Stimulated activated CD4-positive, alpha-beta T cell treated with anti-CD3 and anti-CD28 coated beads, Interleukin-15, amount 100 ng/mL, for 48 hours (primary cell): ENCODE measurements at places on chromosomes 4 and X.

GRCh38 chr4:137861682-137862081 lies 329.4 kb upstream of the PCDH18 start:
- DNase-seq, result no peak

- no peak for DNase-seq
Measured at GRCh38 chrX:154323537-154323936, 27.9 kb downstream of the TKTL1 start.

DNA sequence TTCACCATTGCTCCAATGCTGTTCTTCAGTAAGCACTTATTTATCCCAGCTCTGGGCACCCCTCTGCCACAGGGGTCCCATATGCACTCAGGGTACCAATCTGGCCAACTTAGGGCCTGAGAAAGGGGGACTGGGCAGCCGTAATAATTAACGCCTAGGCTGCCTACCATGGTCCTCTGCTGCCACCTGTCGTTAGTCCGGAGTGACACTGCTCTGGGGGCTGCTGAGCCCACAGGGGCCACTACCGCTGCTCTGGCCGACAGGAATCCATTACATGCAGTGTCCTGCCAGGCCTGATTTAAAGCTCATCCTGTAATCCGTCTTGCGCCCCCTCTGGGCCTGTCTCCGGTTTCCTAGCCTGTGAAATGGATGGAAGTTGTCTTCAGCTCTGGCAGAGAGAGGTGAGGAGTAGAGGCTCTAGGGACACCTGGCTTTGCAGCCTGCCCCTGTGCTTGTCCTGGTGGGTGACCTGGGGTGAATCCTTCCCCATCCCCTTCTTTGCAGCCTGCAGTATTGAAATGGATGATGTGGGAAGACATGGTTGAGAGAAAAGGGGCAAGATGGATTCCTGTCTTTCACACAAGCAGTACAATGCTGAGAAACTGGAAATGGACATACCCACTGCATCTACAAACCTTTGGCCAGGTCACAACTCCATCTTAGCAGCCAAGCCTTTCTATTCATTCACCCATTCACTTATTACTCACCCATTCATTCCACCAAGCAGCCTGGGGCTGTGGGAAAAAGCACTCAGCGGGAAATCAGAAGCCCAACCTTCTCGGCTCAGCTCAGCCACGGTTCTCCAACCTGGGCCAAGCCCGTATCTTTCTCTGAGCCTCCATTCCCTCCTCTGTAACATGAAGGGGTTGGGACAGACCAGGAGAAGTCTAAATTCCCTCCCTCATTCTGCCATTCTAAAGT lies 116.3 kb upstream of the NALF2 start:
- DNase-seq, result peak; percentile 16

GRCh38 chr4:103478734-103479133 lies 241.1 kb downstream of the TACR3 start:
- DNase-seq, result no peak

DNA sequence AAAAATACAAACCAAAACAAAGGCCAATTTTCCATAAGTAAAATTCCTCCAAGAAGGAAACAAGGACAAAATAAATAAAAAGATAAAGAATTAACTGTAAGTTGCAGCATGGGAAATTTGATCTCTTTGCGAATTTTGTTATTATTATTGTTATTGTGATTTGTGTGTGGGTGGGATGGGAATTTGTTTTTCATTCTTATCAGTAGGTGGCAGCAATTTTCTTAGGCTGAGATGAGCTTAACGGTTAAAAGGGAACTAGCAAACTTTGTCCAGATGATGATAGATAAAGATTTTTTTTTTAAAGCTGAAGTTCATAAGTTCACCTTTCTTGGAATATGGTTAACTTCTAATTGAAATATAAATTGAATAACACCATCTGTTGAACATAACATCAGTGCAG lies 83.2 kb upstream of the IL1RAPL2 start:
- no peak for DNase-seq

DNA sequence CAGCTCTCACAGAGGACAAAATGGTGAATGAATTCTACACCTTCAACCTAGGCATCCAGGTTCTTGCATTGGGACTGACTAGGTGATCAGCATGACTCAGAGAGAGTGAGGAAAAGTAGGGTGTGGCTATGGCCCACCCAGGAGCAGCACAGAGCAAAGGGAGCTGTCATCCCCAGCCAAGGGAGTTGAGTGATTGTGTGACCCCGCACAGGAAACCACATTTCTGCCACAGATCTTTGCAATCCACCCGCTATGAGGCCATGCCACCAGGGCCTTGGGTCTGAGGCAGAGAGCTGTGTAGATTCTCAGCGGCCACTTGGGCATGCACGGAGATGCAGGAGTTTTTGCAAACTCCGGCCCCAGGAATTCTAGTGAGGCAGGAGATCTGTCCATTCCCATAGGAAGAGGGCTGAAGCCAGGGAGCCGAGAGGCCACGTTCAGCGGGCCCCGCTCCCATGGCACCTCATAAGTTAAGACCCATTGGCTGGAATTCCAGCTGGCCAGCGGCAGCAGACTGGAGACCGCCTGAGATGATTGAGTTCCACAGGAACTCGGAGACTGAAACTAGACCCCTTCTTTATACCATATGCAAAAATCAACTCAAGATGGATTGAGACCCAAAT lies 75.9 kb downstream of the NAA11 start:
- no peak for DNase-seq

GRCh38 chrX:154596290-154596929 lies 11.5 kb downstream of the CTAG1A start:
- no peak for DNase-seq

- DNase-seq, result no peak
Measured at GRCh38 chrX:119999087-119999634, 55.6 kb upstream of the NKAP start.

GRCh38 chr4:184016759-184017668 lies 111.9 kb downstream of the STOX2 start:
- DNase-seq, result no peak

DNA sequence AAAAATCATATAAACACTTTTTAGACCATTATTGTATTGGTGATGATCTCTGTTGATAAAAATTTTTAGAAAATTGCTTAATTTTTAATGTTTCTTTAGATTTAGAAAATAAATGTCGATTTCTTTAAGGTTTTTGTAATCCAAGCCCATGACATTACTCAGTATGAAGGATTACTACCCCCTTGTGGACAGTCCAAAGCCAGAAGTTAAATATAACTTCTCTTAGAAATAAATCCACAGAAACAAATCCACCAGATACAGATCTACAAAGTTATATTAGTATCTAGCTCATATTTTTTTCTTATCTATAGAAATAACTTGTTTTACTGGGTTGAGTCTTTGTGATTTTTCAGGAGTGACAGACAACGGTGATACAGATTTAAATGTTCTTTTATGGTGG lies 18.9 kb downstream of the TIFA start:
- DNase-seq, result no peak

DNA sequence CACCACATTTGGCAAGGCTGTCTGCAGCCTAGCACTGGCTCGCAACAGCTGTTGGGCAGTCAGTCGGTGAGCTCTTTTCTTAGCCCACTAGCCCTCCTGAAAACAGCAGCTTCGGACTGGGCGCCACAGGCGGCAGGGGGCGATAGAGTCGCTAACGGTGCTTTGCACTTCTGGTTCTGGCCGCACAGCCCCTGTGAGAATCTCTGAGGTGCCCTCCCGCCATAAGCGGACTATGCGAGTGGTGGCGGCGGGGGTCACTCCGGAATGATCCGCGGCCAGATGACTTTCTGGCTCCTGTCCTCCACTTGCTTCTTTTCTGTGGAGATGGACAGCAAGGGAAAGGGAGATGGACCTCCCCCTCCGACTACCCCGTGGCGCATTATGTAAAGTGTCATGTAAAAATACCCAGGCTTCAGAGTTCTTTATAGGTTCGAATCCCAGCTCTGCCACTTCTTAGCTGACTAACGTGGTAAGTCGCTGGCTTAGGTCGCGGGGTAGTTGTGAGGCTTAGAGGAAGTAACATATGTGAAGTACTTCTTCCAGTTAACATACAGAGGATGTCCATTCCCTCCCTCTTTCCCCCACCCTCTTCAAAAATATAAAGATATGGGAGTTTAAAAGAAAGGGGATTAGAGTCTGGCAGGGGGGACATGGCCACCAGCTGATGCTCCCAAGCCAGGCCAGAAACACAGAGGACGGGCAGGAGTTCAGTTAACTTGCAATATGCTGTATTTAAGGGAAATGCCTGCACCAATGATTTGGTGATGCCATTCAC lies 11.0 kb downstream of the ARHGAP36 start:
- peak; percentile 14 for DNase-seq

DNA sequence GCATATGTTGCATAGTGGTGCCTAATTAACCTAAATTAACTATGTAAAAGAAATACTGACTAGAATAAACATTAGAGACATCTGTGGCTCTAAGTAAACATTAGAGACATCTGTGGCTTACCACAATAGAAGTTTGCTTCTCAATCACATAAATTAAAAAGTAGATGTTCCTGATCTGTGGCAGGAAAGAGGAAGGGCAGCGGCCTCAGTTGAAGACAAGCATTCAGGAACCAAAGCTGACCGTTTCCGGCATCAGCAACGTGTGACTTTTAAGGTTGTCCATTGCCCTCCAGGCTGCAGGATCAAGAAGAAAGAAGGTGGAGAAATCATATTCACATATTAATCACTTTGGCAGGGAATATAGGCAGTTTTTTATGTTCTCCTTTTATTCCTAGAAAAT lies 336.3 kb upstream of the TRAM1L1 start:
- DNase-seq, result no peak

DNA sequence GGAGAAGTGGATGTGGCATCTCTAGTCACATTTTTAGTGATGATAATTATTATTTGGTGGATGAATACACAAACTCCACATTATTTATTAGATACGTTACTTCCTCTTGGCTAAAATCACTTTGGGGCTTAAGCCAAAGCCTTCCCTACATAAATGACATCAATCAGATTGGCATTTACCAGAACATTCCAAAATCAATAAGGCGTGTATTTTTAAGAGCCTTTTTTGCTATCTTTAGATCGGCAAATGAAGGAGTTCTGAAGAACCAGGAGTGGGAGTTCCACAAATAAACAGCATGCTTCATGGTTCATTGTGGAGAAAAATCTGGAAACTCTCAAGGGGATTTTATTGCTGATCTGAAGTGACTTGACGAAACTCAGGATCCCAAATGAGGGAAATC lies 89.7 kb downstream of the AMELX start:
- DNase-seq, result no peak

DNA sequence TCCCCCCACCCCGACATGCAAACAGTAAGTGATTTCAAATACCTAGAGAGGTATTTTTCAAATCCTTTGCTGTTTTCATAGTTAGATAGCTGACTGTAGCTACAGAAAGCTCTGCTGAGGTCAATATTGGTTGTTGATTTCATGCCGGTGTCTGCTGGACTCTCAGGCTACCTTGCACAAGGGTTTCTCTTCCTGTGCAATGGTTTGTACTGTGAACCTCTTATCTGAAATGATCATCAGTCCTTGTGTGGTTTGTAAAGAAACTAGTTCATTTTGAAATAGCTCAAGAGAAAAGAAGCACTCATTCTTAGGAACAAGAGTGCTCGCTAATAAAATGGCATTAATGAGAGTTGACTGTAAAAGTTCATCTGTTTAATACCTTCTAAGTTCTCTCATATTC lies 2.1 kb downstream of the MTM1 start:
- no peak for DNase-seq

- no peak for DNase-seq
Measured at GRCh38 chr4:15063341-15063740, 61.1 kb downstream of the CPEB2 start.

GRCh38 chr4:154877110-154877760 lies 96.2 kb downstream of the RBM46 start:
- DNase-seq, result no peak

DNA sequence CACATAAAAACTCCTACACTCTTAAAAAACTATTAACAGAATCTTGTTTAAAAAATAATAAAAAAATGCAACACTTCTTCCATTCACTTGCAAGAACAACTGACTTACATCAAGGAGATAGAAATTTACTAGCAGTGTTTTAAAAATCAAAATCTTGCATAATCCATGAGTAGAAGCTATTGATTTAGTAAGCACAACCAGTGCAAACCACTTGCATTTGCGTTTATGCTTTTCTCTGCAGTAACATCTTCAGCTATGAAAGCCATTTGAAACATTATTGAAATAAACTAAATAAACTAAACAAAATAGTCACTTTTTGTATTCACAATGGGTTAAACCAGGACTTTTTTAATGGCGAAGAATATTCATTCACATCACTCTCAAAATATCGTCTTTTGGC lies 389.2 kb upstream of the EMCN start:
- no peak for DNase-seq

DNA sequence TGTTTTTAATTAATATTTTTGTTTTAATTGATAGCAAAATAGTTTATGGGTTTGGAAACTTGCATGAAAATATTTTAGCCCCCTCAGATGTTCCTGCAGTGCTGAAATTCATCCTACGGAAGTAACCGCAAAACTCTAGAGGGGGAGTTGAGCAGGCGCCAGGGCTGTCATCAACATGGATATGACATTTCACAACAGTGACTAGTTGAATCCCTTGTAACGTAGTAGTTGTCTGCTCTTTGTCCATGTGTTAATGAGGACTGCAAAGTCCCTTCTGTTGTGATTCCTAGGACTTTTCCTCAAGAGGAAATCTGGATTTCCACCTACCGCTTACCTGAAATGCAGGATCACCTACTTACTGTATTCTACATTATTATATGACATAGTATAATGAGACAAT lies 40.4 kb downstream of the MAP7D3 start:
- DNase-seq, result no peak

DNA sequence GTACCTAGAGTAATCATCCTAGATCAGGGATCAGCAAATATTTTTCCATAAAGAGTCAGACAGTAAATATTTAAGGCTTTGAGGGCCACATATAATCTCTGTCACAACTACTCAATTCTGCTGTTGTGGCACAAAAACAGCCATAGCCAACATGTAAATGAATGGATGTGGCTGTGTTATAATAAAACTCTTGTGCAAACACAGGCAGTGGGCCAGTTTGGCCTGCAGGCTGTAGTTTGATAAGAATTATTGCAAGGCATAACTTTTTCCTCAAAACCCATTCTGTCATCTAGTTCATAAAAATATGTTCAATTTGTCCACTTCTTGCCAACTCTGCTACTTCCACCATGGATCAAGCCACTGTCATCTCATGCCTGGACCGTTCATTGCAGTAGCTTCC lies 39.4 kb upstream of the SHROOM4 start:
- DNase-seq, result no peak

GRCh38 chr4:83022724-83023450 lies 12.1 kb upstream of the COPS4 start:
- DNase-seq, result no peak

DNA sequence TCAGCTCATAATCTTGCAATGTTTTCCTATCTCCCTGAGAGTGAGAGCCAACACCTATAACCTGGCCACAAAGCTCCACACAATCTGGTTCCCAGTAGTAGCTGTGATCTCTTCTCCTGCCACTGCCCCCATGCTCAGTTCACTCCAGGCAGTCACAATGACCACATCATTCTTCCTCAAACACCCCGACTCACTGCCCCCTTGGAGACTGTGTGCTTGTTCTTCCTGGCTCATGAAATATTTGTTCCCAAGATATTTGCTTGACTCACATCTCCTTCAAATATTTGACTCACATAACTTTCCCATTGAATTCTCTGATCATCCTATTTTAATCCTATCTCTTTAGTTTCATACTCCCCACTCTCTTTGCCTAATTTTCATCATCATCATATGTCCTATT lies 173.7 kb downstream of the AREG start:
- no peak for DNase-seq
